Stimulated activated CD8-positive, alpha-beta memory T cell treated with anti-CD3 and anti-CD28 coated beads, Interleukin-4, amount 100 ng/mL, for 48 hours (primary cell): ENCODE measurements at places on chromosomes 13 and 19.

DNA sequence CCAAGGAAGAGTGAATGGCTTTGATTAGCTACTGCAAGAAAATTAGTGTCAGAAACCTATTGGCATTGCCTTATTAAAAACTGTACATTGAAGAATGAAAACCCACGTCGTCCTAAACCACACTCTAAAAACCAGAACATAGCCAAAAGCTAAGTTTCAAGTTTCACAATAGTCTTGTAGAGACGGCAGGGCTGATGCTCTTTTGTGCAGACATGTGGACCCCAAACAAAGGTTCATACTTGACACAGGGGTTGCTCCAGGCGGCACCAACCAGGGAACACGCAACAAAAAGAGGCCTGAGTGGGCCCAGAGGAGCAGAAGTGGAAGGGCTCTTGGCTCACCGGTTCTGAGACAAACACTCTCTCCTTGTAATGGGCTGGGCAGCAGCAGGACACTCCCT, 28.6 kb upstream of the MIR17HG start:
- DNase-seq = no peak

DNA sequence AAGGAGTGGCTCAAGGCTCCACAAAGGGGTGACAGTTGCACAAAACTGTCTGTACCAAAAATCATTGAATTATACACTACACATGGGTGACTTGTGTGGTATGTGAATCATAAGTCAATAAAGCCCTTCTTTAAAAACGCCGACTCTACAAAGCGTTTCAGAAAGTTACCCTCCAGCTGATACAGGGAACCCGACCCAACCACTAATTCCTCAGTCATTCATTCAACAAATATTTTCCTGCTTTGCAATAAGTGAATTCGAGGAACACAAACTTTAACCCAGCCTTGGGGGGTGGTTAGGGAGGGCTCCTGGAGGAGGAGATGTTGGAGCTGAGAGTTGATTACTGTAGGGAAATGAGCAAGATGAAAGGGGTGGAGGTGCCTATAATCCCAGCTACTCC, 32.0 kb downstream of the LTBP4 start:
- no peak for DNase-seq

DNA sequence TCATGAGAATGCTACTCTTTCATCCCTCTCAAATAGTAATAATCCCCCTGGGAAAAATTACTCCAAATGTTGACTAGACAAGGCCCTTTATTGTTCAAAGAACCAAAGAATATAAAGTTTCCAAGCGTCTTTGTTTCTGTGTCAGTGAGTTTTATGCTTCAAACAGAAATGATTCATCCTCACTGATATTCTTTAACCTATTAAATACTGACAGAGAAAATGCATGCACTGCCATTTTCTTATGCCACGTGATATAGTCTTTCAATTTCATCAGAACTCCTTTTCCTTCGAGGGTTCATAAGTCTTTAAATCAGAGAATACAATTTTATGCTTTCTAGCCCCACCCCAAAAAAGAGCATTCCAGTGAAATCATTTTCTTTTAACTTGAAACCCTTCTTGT, 211.6 kb downstream of the SHISA2 start:
- no peak for DNase-seq

- DNase-seq = peak; percentile 87
Measured at GRCh38 chr19:38263689-38264485, 486 bp upstream of the SPINT2 start.

GRCh38 chr13:78993792-78994191, 334.8 kb upstream of the OBI1 start:
- DNase-seq = no peak

DNA sequence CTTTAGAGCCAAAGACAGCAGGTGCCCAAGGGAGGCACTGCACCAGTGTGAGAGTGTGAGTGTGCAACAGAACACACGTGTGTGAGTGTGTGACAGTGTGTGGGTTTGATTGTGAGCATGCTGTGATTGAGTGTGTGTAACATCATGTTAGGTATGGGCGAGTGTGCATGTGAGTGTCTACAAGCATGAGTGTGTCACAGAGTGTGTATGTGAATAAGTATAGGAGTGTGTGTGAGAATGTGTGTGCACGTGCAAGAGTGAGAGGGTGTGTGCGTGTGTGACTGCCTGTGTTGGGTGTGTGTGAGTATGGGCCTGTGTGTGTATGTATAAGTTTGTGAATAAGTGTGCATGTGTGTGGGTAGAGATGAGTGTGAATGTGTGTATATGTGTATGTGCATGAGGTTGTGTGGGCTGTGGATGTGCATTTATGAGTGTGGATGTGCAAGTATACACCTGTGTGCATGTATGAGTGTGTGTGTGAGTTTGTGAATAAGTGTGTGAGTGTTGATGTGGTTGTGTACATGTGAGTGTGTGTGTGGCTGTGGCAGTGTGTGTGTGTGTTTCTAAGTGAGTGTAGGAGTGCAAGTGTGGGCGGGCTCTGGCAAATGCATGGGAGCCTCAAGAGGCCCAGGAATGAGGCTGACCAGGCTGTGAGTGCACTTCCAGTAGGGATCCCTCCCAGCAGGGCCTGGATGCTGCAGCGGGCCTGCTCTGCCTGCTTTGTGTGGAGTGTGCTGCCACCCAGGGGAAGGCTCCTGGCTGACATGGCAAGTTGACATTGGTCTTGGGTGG, 198.4 kb downstream of the COL4A1 start:
- DNase-seq = no peak

- no peak for DNase-seq
Measured at GRCh38 chr13:113656831-113657671, 947 bp downstream of the ATP4B start.

DNA sequence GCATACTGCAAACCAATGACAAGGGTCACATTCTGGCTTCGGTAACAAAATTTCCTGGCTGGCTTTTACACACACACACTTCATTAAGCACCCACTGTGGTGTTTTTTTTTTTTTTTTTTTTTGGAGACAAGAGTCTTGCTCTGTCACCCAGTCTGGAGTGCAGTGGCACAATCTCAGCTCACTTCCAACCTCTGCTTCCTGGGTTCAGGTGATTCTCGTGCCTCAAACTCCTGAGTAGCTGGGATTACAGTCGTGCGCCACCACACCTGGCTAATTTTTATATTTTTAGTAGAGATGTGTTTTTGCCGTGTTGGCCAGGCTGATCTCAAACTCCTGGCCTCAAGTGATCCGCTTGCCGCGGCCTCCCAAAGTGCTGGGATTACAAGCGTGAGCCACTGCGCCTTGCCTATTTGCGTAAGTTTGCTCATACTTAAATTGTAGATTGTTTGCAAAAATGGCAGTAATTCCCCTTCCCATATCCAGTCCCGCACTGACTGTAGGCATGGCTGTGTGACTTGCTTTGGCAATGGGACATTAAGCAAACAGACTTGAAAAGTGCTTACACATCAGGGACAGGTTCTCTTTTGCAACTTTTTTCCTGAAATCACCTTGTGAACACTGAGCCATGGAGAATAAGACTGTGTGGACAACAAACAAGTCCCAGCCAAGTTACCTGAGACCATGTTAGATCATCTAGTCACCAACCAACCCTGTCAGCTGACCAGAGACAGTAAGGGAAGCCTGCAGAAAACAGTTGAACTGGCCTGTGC, 42.1 kb upstream of the EBPL start:
- no peak for DNase-seq

- no peak for DNase-seq
Measured at GRCh38 chr13:50527188-50527587, 316.3 kb downstream of the DLEU7 start.

GRCh38 chr13:50593207-50593606, 250.3 kb downstream of the DLEU7 start:
- DNase-seq = no peak

DNA sequence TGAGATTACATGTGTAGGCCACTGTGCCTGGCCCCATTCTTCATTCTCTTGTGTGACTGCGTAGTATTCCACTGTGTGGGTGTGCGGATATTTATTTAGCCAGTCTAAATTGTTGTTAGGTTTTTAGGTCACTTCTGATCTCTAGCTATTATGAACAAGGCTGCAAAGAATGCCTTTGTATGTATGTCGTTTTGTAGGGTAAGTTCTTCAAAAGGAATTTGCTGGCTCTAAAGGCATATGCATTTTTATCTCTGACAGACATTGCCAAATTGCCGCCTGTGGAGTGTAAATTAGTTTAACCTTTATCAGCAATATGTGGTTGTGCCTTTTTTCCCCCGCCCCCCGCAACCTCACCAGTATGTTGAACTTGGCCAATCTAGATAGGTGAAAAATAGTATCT, 30.3 kb upstream of the EHD2 start:
- no peak for DNase-seq

GRCh38 chr19:4678881-4679790, 9.0 kb upstream of the MYDGF start:
- peak; percentile 43 for DNase-seq

DNA sequence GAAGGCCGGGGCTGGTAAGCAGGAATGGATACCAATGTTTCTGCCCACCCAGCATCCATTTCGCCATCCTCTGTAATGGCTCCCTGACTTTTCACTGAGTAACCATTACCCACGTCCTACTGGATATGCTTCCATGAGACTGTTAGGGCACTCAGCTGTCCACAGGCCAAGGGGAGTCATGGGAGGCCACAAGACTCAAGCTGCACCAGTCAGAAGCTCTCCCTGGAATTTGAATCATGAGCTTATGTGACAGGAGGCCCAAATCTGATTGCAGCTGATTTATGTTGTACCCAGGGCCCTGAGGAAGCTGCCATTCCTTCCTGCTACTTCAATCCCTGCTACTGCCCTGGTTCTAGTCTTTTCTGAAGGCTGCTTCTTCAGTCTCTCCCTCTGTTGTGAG, 28.3 kb downstream of the DEDD2 start:
- DNase-seq = no peak

GRCh38 chr13:98372876-98373275, 195.8 kb upstream of the RNF113B start:
- no peak for DNase-seq

DNA sequence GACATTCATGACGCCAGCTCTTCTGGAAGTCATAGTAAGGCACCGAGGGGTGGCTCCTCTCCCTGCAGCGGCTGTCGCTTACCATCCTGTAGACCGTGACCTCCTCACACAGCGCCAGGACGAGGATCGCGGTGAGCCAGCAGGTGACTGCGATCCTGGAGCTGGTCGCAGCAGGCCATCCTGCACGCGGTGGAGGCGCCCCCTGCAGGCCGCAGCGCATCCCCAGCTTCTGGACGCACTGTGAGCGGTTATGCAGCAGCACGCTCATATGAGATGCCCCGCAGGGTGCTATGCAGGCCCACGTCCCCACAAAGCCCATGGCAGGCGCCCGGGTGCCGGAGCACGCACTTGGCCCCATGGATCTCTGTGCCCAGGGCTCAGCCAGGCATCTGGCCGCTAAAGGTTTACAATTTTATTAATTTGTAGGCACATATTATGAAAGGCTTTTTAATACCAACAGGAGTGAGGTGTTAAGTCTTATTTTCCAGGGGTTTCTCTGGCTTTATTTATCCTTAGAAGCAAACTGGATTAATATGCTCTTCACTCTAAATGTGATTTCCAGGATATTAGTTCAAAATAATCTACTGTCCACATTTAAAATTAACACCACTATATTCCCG, 35.6 kb upstream of the PSPC1 start:
- peak; percentile 72 for DNase-seq

- DNase-seq = no peak
Measured at GRCh38 chr13:42109957-42110356, 61.5 kb downstream of the DGKH start.

DNA sequence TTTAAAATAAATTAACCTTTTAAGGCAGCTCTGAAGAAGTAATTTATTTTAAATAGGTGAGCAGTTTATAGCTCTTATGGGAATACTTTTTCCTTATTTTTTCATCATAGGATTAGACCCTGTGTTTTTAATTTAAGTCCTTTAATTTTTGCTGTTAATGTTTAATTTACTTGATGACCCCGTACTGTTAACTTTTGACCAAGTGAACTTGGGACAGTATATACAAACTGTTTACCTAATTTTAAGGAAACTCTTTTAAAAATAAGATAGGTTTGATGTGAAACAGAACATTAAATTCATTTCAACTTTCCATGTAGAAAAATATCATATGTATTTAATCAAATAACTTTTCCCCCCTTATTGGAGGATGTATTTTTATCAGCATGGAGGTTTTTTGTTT, 74.4 kb downstream of the KCNRG start:
- DNase-seq = no peak

- no peak for DNase-seq
Measured at GRCh38 chr13:36750946-36751345, 68.1 kb upstream of the RFXAP start.

DNA sequence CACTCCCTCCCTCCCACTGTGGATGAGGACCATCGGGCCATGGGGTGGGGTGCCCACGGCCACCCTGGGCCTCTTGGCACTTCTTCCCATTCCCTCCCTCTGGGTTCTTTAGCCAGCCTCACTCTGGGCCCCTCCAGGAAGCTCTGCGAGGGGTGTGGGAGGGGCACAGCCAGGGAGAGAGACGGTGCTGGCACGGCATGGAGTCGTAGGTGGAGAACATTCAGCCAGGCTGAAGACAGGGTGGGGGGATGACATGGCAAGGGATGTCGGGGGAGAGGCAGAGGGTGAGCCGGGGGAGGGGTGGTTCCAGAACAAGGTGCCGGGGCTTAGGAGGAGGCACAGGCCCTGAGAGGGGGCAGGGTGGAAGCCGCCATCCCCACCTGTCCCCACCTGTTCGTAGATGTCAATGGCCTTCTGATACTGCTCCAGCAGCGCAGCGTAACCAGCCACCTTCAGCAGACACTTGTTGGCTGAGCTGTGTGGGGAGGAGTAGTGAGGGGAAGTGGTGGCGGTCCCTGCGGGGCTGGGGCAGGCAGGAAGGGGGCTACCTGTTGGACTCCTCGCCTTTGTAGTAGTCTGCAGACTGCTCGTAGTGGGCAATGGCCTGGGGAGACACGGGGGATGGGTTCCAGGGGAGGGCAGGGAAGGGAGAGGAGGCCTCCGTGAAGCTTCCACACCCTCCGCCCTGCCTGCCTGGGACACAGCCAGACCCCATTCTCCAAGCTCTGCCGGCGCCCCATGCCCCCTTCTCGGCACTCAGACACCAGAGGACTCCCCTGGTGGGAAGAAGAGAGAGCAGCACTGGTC, 8.8 kb upstream of the KPTN start:
- no peak for DNase-seq

DNA sequence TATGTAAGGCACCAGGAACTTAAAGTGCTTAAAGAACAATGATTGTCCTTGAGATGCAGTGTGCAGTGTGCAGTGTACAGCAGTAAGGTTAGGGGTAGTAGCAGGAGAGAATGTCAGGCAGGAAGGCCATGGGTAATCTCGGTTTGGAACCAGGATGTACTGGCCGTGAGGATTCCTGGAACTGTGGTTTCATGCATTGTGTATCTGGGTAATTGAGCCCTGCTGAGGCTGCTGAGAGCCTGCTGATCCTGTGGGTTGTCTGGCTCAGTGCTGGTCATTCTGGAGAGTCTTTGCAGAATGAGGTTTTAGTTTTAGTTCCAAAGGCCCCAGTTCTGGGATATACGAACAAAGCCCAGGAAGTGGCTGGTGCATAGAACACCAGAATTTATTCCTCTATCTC, 71.0 kb downstream of the ZNF568 start:
- DNase-seq = no peak

DNA sequence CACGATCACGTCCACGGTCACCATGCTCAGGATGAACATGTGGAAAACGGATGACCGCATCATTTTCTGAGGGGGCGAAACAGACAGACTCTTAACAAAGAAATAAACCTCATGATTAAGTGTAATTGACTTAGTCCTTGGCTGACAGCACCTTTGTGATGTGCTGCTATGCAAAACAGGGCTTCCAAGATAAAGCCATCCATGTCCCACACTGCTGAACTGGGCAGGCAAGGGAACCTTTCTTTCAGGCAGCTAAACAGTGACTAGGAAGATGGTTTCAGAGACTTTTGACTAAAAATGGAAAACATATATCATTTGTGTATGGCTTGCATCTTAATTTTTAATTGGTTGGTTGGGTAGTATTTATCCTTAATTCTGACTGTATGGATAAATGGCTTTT, 157.8 kb downstream of the NALCN start:
- DNase-seq = no peak
